ENCODE measurements at places on chromosomes 1 and 21.

DNA sequence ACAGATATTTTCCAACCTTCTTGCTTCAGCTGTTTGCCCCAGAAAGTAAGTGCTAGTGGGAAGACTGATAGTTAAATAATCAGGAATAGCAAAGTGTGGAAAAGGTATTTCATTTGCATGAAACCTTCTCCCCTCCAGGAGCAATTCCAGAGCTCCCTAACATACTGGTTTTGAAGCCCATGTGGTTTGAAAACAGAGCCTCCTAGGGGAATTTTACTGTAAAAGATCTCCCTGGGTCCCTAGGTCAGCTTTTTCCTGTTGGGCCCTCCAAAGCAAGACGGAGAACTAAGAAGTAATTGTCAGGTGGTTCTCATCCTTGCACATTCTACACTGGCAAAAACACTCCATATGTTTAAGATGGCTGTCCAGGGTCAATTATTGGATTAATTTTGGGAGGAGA is 218.7 kb upstream of the FOXD3 start:
- no peak for DNase-seq

- DNase-seq = no peak
These were observed 39.8 kb downstream of the UBE2G2 start for GRCh38 chr21:44761747-44762208.

GRCh38 chr1:34358636-34359035 is 181.9 kb downstream of the C1orf94 start:
- DNase-seq = no peak

- no peak for DNase-seq
These were observed 37.8 kb upstream of the GADD45A start for GRCh38 chr1:67647036-67647798.

DNA sequence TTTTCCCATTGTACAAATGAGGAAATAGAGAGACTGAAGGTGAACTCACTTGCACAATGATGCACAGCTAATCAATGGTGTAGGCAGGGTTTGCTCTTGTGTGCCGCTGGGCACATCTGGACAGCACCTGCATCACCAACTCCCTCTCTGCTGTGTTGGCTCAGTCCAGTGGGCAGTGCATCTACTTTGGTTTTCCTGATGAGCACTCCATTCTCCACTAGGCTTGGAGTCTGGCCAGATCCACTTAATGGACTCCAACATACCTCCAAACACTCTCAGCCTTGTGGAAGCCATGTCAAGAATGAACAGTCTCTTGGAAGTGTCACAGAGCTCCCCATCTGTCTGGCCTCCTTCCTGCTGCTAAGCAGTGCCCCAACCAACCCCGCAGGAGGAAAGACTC is 152.2 kb downstream of the HIVEP3 start:
- DNase-seq = no peak

- DNase-seq = no peak
These were observed 30.3 kb downstream of the UBR4 start for GRCh38 chr1:19179597-19180264.

GRCh38 chr1:115837341-115837739 is 3.6 kb downstream of the NHLH2 start:
- DNase-seq = no peak

DNA sequence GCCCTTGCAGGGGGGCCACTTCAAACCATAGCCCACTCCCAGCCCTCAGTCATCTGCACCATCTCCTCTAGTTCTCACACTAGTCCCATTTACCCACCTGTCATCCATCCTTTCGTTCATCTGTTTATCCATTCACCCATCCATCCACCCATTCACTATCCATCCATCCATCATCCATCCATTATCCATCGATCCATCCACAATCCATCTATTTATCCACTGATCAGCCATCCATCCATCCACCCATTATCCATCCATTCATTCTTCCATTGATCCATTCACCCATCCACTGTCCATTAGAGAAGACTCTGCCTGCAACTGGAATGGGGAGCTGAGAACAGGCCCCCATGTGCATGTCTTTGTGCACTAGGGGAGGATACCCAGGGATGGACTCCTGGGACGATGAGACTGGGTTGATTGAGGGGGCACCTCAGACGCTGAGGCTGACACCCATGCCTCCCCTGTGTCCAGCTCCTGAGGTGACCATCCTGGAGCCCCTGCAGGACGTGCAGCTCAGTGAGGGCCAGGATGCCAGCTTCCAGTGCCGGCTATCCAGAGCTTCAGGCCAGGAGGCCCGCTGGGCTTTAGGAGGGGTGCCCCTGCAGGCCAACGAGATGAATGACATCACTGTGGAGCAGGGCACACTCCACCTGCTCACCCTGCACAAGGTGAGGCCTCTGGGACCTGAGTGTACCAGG is 97.9 kb downstream of the TRIM11 start:
- DNase-seq = peak; percentile 21

DNA sequence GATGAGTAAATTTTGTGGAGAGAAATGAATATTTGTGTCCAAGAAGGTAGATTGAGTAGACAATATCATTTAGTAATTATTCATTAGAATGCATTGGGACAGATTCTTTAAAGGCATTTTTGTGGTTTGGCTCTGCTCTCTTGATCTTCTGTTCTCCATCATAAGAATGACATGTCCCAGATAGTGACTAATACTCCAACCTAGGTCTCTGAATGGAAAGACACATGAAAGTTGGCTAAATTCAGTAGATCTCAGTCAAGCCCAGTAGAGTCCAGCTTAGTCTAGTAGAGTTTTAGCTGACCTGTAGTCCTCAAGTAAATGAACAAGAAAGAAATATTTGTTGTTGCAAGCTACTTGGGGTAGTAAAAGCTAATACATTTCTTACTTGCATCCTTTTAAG is 61.8 kb upstream of the DNAH14 start:
- DNase-seq = no peak

DNA sequence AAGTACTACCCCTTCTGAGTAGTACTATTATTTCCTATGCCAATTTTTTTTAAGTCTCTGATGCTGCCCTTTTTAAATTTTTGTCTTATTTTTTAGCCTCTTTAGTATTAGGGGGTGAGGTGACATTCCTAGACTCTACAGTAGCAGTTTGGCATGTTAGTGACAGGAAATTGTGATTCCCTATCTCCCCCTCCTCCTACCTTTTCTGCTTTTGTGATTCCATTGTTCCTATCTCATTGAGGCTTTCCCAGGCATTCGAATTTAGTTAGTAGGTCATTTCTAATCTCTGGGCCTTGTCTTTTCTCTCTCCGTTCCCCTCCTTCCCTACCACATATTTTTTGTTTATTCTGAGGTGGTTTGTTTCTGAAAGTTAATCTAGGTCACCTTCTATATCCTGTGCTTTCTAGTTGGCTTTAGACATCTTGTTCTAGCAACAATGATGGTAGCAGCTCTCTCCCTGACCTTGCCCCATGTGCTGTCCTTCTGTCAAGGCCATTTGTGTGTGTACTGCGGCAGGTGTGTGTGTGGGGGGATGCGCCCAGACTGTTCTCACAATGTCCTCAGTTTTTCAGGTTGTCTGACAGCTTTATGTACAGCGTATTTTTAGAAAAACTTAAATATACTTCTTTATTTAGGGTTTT is 21.5 kb downstream of the SEMA6C start:
- DNase-seq = no peak

GRCh38 chr1:216777148-216777547 is 53.9 kb upstream of the ESRRG start:
- DNase-seq = no peak

DNA sequence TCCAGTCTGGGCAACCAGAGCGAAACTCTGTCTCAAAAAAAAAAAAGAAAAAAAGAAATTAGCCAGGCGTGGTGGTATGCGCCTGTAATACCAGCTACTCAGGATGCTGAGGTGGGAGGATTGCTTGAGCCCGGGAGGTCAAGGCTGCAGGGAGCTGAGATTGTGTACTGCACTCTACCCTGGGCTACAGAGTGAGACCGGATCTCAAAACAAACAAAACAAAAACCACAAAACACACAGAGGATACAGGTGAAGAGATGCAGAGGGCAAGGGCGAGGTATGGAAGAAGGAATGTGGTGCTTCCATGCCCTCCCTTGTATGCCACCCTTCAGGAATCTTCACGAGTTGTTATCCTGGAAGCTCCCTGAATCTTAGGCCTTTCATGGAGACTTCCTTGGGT is 68.5 kb downstream of the NDUFS5 start:
- DNase-seq = no peak

DNA sequence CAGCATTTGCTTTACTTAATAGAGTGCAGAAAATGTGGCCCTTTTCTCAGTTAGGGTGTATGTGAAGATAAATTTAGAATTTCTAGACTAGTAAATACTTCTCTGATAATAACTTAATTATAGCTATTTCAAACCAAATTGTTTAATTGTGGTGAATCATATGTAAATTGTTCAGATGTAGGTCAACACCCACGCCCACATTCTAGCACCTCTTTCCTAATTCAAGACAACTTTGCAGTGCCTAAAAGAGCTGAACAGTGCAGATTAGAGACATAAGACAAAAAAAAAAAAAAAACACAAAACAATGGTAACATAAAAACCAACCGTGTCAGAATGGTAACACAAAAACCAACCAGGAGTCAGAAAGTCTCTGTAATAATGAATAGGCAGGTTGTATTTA is 758.3 kb downstream of the USP25 start:
- DNase-seq = no peak

DNA sequence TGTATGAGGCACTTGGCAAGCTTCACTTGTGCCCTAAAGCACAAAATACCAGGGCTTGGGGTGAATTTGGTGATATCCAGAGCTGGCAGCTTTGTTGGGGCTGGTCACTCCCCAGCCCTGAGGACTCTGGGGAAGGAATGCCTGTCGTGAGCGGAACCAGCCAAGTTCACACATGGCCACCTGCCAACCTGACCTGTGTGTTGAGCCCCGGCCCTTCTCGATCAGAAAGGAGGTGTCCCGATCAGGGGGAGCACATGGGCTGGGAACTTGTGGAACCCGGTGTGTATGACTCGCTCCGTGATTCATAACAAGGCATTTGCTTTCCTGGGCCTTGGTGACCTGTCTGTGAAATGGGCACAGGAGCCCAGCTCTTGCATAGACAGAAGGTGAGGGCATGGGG is 43.1 kb downstream of the AGPAT3 start:
- no peak for DNase-seq

GRCh38 chr1:75999034-75999433 is 66.8 kb upstream of the ASB17 start:
- DNase-seq = no peak

- DNase-seq = no peak
These were observed 4.0 kb downstream of the AKR7A2 start for GRCh38 chr1:19307794-19308508.

DNA sequence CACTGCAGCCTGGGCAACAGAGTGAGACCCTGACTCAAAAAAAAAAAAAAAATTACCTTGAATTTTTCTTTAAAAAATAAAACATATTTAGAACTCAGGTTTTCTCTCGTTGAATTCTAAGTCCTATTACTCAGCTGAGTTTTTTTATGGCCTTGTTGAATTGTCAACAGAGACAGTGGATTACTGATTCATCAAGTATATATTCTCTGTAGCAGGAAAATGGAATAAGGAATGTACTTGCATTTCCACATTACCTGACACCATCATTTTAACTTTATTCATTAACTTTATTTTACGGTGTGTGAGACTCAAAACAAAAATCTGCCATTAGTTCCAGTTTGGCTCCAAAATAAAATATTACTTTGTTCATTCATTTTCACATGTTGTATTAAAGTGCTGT is 53.8 kb upstream of the APP start:
- no peak for DNase-seq

- peak; percentile 89 for DNase-seq
These were observed 409 bp upstream of the HOOK1 start for GRCh38 chr1:59814180-59814900.

- DNase-seq = peak; percentile 69
These were observed 18.5 kb downstream of the SH3BP5L start for GRCh38 chr1:248807067-248807737.

DNA sequence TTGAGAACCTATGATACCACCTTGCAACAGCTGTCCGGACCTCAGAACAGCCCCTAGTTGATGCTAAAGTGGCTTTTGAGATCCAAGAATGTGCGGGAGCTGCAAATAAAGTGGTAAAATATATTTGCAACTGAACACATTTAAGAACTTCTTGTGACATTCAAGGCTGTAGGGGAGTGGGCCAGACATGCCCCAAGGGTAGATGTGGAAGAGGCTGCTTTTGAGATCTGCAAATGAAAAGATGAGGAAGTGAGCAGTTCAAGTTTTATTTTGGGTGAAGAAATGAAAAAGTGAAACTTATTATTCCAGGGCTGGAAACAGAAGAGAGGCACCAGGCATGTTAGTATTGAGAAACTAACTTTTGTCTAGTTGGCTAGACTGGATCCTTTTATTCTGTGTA is 359.5 kb upstream of the PLXNA2 start:
- DNase-seq = no peak

GRCh38 chr1:213989002-213989855 is 1.5 kb downstream of the PROX1 start:
- DNase-seq = peak; percentile 34

GRCh38 chr1:205020466-205020865 is 22.5 kb upstream of the CNTN2 start:
- DNase-seq = no peak

GRCh38 chr1:6281511-6282402 is 20.9 kb upstream of the GPR153 start:
- peak; percentile 29 for DNase-seq

DNA sequence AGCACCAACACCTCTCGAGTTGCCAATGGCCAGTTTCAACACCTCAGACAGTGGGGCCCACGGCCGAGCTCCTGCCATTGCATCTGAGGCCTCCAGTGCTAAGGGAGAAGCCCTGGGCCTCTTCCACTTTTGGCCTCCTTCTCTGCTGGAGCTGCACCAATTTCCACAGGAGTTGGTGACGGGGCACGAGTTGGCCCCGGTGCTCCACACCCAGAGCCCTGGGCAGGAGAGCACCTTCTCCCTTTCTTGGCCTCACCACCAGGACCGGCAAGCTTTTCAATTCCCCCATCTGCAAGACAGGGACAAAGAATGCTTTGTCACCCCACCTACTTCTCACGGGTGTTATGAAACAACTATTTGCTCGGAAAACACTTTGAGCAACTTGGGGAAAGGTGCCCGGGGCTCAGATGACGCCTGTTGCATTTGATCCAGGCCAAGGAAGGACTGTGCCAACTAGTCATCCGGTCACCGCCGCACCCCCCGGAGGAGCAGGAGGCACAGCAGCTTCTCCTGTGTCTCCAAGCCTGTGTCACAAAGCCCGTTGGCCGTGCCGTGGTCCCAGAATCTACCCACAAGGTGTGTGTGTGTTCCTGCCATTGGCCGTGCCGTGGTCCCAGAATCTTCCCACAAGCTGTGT is 55.2 kb downstream of the TOMM20 start:
- peak; percentile 61 for DNase-seq

GRCh38 chr1:59949648-59950047 is 23.1 kb upstream of the CYP2J2 start:
- DNase-seq = no peak
